ENCODE measurements at places on chromosomes 11 and 22.

DNA sequence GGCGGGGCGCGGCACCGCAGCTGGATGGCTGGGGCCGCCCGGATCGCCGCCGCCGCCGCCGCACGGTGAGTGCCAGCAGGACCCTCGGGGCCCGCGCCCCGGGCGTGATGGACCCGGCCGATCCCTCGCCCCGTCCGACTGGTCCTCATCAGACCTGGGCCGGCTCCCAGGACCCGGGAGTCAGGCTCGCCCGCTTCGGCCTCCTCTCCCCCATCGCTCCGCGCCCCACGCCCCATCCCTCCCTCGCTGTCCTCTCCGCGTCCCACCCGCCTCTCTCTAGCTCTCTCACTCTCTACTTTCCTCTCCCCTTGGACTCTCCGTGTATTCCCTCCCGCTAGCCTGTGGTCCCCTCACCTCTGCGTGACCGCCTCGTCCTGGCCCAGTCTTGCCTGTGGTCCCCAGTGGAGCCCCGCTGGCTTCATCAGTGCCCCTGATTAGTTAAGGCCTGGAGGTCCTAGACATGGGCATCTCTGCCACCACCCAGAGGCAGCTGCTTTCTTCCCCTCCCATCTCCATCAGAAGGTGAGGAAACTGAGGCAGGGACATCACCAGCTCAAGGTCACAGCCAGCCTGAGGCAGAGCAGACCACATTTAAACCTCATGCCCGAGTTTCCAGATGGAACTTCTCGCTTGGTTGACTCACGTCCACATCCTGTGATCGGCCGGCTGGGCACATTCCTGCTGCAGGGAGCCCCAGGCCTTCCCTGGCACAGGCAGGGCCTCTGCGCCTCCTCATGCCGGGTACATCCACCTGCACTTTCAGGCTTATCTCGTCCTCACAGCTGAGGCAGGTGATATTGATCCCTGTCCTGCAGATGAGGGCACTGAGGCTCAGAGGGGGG is 429 bp downstream of the SLC39A13 start:
- no peak for DNase-seq

GRCh38 chr11:72719144-72719543 is 33.1 kb downstream of the ARAP1 start:
- no peak for DNase-seq

DNA sequence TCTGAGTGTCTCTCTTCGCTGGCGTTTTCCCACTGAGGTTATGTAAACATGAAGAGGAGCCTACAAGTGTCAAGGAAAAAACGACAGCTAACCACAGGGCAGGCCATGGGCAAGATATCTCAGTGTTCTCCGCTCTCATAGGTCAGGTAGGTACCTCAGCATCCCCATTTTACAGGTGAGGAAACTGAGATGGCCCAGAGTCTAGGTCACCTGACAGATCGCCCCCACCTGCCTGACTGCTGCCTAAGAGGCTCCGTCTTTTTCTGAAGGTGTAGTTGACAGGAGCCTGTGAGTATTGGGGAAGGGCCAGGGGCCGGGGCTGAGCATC is 847 bp upstream of the NDUFA6 start:
- DNase-seq: no peak

DNA sequence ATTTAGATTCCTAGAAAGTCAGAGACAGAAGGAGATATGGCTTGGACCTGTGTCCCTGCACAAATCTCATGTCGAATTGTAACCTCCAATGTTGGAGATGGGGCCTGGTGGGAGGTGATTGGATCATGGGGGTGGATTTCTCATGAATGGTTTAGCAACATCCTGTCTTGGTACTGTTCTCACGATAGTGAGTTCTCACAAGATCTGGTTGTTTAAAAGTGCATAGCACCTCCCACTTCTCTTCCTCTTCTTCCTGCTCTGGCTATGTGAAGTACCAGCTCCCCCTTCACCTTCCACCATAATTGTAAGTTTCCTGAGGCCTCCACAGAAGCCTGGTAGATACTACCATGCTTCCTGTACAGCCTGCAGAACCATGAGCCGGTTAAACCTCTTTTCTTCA is 27.6 kb upstream of the PAMR1 start:
- no peak for DNase-seq

DNA sequence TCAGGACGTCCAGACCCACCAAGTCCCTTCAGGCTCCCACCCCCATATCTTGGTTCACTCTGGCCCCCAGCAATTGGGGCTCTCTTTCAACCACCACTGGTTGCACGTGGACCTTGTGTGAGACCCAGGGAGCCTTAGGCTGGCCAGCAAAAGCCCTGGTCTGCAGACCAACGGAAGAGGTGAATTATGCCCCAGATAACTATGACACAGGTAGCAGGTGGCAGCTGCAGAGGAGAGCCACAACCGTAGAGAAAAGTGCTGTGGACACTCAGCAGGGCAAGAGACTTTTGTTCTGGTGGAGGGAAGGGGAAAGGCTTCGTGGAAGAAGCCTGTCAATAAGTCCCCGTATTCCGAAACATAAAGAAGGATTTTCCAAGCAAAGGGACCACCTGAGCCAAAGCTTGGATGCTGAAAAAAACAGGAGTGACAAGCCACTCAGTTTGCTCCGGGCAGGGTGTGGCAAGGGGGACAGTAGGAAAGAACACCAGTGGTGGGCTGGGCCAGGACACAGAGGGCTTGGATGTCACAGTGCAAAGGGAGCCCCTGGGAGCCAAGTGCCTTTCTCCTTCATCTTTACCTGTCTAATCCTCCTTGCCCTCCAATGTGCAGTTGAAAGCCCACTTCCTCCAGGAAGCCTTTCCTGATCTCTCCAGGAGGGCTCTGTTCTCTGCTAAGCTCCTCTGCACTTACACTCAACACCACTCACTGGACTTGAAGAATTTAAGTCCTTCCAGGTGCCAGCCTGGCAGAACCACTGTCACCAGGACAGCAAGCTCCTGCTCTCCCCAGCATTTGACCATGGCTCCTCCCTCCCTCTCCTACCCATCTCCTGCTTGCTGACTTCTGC is 264.7 kb downstream of the BUD13 start:
- no peak for DNase-seq

DNA sequence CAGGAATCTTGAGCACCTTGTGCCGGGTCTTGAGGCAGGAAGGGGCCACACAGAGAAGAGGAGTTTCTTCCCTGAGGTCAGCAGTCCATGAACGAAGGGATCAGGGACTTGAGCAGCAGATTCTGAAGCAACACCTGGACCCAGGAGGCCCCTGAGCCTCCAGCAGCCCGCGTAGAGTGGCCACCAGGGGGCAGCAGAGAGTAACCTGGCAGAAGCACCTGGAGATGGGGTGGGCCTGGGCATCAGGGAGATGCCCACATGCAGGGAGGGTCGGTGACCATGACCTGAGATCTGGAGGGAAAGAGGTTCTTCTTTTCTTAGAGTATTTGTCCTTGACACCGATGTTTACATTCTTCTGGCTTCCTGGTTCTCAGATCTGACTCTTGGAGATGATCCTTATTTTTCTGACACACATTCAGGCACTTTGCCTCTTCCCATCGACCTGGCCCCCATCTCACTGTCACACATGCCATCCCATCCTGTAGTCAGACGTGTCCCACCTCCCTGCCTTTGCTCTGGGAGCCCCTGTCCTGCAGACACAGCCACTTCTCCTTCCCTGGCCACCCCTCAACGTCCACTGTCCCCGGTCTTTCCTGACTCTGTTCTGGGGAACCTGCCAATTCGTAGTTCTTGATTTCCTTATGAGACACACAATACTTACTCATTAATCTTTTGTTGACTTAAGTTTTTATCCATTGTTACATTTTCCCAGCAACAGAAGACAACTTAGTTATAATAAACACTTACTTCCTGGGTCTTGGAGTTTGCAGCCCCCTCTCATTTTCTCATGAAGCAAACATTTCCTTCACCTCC is 66.5 kb downstream of the GGTLC2 start:
- DNase-seq: peak; percentile 85

GRCh38 chr22:23401111-23401909 is 178.8 kb downstream of the IGLL1 start:
- no peak for DNase-seq
